Activated CD8-positive, alpha-beta T cell treated with anti-CD3 and anti-CD28 coated beads, Interleukin-2, amount 10 ng/mL, durations not matched to agents 7 days and 5 days (primary cell): ENCODE measurements at places on chromosomes 11 and 22. TPM values are rescaled to one million over a fixed set of nuclear protein-coding genes. Genes with fewer than 3 reads are reported as not detected.

The C22orf31 gene
- total RNA-seq = not detected

DNA sequence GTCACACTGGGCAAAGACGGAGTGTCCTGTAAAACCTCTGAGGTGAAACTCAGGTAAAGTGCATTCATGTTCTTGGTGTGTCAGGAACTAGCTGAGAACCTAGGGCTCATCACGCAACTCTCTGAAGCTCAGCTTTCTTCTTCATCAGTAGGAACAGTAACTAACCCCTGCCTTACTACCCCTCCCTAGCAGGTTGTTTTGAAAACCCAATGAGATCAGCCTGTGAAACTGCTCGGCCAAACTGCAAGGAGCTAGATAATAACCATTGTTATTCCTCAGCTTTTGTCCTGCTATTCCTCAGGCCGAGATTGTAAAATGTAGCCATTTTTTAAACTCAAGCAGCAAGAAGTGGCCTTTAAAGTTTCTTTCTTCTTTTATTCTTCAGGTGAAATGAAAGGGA is 9.8 kb upstream of the FJX1 start:
- no peak for DNase-seq

DNA sequence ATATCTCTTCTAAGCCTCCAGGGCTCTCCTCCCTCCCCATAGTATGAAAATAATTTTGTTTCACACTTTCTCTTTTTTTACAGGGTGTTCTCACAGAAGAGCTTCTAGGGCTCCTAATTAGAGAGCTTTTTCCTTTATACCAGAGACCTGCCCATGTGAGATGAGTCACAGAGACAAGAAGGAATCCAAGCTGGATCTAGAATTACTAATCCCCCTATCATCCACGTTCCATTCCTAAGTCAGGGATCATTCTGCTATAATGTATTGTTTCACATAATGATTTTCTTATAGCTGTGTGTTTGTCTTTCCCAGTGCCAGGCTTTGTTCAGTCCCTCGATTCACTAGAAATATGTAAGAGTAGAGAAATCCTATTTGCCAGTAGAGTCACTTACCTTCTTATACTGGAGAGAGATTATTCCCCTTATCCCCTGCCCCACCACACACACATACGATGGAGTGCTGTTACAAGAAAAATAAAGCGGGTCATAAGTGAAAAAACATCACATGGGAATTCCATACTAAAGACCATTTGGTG is 778.3 kb upstream of the LRRC4C start:
- DNase-seq = no peak

The SYVN1 gene
- total RNA-seq = 33.0 TPM

- no peak for DNase-seq
These were observed 47.2 kb downstream of the POLD3 start for GRCh38 chr11:74639533-74639932.

DNA sequence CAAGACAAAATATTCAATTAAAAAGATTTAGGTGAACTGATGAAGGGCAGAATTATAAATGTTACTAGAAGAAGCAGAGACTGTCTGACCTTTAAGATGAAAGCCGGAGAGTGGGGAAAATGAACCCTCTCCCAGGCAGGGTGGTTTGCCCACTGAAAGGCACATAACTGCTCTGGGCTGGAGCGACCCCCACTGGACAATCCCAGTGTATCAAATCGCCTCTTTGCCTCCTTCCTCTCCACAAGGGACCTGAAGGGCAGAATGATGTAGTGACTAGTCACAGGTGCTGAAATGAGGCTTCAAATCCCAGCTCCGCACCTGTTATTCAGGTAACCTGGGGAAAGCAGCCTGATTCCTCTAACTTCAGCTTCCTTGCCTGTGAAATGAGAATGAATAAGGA is 69.0 kb downstream of the EFCAB6 start:
- no peak for DNase-seq
